Stimulated activated CD4-positive, alpha-beta T cell treated with anti-CD3 and anti-CD28 coated beads, Interleukin-1b, Interleukin-23, amount 100 ng/mL, for 1 hour (primary cell): ENCODE measurements at places on chromosomes 11 and 22.

GRCh38 chr11:120881596-120881995 lies 142.3 kb upstream of the TBCEL start:
- no peak for DNase-seq

DNA sequence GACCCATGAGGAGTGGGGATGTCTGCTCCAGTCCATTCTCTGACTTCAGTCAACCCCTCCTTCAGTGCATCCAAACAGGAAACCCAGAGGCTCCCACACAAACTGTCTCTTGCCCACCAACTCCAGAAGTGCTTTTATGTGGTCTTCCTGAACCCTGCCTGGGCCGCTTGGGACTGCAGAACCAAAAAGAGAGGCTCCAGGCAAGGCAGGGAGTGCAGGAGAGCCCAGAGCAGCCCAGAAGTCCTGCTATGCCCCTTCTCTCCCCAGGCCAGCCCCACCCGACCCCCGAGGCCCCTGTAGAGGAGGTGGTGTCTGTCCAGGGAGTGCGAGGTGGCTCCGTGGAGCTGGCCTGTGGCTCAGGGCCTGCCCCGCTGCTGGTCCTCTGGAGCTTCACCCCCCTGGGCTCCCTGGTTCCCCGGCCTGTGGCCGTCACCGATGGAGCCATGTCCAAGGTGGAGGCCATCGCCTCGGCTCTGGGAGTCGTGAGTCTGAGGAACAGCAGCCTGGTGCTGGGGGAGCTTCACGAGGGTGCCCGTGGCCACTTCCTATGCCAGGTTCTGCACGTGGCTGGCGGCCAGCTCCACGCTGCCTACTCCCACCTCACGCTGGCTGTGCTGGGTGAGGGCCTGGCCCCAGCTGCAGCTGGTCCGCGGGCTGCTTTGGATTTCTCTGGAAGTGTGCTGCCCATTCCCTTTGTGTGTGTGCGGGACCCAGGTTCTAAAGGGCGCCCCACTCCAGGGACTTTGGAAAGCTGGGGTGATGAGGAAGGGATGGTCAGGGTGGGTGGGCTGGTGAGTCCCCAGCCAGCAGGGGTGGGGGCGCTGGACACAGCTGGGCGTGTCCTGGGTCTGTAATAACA lies 1.8 kb downstream of the VSIG10L2 start:
- no peak for DNase-seq

DNA sequence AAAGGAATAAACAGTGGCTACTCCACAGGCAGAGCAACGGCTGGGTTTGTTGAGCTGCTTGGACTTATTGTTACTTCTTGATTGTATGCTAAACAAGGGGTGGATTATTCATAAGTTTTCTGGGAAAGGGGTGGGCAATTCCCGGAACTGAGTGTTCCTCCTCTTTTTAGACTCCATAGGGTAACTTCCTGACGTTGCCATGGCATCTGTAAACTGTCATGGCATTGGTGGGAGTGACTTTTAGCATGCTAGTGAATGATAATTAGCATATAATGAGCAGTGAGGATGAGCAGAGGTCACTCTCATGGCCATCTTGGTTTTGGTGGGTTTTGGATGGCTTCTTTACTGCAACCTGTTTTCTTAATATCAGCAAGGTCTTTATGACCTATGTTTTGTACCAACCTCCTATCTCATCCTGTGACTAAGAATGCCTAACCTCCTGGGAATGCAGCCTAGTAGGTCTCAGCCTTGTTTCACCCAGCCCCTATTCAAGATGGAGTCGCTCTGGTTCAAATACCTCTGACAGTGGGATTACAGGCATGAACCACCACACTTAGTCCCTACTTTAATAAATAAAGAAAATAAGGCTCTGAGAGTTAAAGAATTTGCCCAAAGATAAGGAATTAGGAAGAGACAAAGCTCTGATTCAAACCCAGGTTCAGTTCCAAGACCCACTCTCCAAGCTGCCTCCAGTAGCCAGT lies 65.6 kb upstream of the CLMP start:
- DNase-seq: no peak

GRCh38 chr11:106553304-106553703 lies 465.0 kb downstream of the GUCY1A2 start:
- no peak for DNase-seq

- DNase-seq: no peak
These were observed 8.8 kb upstream of the CUL5 start for GRCh38 chr11:107999759-108000455.

DNA sequence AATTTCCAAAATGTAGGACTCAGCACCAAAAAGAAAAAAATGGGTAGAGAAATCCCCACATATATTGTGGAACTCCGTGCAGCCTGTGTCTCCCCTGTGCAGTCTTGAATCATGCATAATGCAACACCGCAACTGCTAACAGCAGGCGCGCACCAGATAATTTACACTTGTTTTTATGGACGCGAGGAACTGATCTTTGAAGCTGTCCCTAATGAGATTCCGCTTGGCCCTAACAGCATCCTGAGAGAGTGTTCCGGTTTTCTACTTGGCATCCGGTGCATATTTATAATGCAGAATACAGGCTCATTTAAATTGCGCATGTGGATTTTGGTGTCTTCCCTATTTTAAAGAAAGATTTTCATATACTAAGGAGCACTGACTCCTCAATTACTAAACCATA lies 21.1 kb downstream of the MPPED2 start:
- no peak for DNase-seq

DNA sequence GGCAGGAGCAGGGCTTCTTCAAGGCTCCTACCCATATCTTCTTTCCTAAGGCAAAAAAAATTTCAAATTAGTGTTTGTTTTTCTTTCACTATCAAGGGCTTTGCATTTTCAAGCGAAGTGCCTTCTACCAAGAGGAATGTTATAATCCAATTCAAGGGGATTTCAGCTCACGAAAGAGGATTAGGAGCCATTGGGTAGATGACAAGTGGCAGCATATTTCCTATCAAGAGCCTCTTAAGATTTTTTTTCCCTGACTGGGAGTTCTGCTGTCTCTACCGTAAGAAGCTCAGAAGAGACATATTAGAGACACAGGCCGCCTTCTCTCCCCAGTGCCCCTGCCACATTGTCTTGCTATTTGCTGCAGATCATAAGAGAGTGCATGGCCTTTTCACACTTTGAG lies 55.9 kb upstream of the BMAL1 start:
- no peak for DNase-seq

DNA sequence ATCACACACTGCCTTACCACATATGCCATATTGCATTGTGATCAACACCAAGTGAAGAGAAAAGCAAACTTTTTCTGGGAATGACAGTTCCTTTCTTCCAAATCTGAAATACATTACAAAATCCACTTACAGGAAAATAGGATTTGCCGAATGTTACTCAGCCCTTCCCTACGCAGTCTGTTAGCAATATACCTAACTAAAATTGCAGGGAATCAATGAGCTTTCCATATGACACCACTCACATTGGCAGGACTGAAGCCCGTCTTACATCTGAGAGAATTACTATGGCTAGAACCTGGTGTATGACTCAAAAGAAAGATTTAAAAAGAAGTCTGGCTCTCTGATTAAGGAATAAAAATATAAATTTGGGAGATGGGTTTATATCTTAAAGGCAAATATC lies 136.0 kb downstream of the LRRC4C start:
- no peak for DNase-seq

- no peak for DNase-seq
These were observed 67.5 kb upstream of the PHF21B start for GRCh38 chr22:45077286-45077685.

GRCh38 chr11:8047382-8047781 lies 33.6 kb upstream of the TUB start:
- no peak for DNase-seq

GRCh38 chr11:75031771-75032549 lies 43.2 kb downstream of the NEU3 start:
- DNase-seq: peak; percentile 39

- DNase-seq: no peak
These were observed 21.1 kb downstream of the RFPL3 start for GRCh38 chr22:32378707-32379272.

DNA sequence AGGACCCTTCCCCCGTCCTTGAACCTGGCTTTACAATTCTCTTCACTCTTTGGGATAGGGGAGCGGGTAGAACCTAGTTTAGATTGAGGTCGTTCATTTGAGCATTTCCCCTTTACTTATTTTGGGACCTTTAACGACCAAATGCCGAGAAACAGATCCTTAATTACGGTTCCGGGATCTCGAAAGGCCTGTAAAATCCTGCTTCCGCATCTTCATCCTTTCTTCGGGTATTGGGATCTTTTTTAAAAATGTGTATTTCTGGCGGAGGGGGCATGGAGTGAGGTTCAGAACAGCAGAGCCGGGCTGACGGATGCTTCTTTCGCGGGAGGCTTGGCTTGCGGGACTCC lies 395 bp upstream of the HIPK3 start:
- DNase-seq: no peak

DNA sequence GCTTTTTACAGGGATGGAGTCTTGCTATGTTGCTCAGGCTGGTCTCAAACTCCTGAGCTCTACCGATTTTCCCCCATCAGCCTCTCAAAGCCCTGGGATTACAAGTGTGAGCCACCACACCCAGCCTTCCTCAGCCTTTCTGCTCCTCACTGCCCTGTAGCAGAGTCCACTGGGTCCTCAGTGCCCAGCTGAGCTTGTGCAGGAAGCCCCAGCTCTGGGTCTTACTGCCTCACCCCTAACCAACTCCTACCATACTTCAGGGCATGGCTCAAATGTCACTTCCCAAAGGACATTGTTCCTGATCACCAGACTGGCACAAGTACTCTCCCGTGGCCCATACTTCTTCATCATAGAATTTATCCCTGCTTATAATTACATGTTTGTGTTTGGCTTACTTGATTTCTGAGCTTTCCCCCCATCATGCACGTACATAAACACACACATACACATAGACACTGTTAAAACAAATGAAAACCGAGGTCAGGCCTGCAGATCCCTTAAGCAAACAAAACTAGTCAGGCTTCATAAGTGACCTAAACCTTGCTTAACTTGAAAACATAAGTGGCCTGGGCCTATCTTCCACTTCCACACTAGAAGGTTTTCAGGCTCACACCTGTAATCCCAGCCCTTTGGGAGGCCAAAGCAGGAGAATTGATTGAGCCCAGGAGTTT lies 14.0 kb upstream of the SLC43A3 start:
- no peak for DNase-seq

- no peak for DNase-seq
These were observed 34.7 kb downstream of the ZBTB44 start for GRCh38 chr11:130279989-130280388.

DNA sequence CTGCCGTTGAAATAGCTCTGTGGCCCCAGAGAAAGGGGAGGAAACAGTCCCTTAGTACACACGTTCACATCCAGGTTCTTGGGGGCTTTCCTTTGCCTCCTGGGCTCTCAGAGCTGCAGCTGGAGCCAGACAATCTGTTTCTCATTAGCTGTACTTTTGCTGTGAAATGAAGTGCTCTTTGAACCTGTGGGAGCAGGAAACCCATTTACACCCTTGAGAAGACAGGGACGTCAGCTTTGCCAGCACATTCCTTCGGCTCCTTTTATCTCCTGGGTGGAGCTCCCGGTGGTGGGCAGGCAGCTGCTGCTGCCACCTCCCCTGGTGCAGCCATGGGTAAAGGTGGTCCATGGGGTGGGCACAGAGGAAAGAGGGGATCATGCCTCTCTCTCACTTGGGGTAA lies 80.6 kb upstream of the TIMP3 start:
- no peak for DNase-seq

- DNase-seq: no peak
These were observed 141.1 kb downstream of the RCN1 start for GRCh38 chr11:32231909-32232493.

DNA sequence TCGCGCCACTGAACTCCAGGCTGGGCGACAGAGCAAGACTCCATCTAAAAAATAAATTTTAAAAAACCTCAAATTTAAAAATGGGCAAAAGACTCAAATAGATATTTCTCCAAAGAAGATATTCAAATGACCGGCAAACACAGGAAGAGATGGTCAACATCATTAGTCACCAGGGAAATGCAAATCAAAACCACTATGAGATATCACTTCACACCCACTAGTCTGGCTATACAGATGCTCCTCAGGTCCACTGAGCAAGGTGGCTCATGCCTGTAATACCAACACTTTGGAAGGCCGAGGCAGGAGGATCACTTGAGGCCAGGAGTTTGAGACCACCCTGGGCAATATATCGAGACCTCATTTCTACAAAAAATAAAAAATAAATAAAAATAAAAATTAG lies 43.3 kb upstream of the SLC35C1 start:
- no peak for DNase-seq

DNA sequence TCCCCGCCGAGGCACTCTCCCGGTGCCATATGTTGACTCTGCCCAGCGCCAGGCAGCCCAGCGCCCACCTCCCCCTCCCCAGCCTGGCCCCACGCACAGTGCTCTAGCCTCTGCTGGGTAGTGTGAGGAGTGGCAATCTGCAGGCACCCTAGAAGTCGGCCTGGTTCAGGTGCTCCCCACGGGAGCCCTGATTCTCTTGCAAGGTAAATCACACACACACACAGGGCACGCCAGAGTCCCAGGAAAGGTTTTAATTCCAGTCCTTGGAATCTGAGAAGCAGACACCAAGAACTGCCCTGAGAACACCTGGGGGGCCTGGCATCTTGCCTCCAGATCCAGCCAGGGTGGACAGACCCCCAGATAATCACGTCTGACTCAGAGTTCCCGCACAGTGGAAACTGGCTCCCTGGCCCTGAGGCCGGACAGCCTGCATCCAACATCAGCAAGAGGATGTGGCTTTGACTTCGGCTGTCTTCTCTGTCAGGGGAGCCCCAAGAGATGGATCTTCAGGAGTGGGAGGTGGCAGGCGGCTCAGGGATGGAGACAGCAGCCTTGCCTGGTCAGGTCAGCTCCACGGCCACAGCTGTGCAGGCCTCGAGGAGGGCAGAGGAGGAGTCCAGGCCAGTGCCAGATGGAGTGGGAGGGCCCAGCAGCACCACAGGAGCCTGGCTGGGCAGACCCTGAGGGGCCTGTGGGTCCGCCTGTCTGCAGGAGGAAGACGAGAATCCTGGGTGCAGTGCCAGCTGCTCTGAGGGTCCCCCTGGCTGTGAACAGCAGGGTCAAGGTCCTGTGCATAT lies 1.1 kb upstream of the RIN1 start:
- no peak for DNase-seq

- DNase-seq: no peak
These were observed 48.1 kb upstream of the HMGXB4 start for GRCh38 chr22:35209203-35209602.

DNA sequence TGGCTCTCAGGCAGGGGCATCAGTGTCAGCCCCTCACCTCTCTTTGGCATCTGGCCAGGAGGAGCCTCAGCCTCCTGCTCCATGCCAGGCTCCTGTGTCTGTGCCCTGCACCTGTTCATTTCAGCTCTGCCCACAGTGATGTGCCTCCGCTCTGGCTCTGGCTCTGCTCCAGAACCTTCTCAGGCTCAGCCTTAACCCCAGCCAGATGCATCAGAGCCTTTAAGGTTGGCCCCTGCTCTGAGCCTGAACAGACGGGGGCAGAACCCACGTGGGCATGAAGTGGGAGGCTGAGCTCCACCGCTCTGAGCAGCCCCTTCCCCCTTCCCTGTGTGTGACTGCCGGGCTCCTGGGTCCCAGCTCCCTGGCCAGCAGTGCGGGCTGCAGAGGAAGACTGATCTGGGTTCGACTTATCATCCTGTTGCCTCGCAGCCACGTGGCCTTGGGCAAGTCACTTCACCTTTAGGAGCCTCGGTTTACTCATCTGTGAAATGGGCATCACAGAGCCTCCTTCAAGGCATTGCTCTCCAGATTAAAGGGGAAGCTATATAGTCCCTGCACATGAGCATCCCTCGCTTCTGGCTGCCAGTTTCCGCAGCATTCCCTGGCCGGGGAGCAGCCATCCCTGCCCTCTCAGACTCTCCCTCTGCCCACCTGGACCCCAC lies 44.7 kb upstream of the RTL6 start:
- DNase-seq: no peak
